ENCODE measurements at places on chromosomes 4 and X. TPM values are rescaled to one million over a fixed set of nuclear protein-coding genes. Genes with fewer than 3 reads are reported as not detected.

Gene RTL5
- total RNA-seq = 0.12 TPM

Gene CCDC149
- total RNA-seq = 8.3 TPM

Gene COMMD8
- 49.6 TPM for total RNA-seq

- no peak for DNase-seq
Observed at GRCh38 chr4:2044119-2044485, 15.0 kb upstream of the NAT8L start.

DNA sequence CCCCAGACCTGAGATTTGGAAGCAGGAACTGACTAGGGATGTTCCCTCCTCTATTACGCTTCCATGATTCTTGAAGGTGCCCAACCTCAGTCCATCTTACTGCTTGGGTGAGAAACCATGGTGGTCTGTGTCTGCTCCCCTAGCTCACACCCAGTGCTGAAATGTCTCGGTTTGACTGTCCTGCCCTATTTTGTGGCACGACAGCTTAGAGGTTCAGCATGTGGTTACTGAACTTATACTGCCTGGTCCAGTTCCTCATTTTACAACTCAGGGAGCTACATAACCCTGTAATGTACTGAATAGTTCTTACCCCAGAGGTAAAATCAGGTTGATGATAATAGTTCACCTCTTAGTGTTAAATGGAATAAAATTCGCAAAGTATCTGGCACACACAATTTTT lies 203.1 kb downstream of the RBM46 start:
- no peak for DNase-seq

Gene AREG
- not detected for total RNA-seq

Gene KDR
- 0.42 TPM for total RNA-seq

GRCh38 chrX:96183843-96184242 lies 500.8 kb upstream of the DIAPH2 start:
- DNase-seq = no peak

- no peak for DNase-seq
Observed at GRCh38 chrX:9917861-9918260, 49.3 kb upstream of the CLDN34 start.

- DNase-seq = no peak
Observed at GRCh38 chr4:8229331-8229975, 30.4 kb downstream of the SH3TC1 start.

Gene CTAG1B
- total RNA-seq = not detected

Gene DIPK2B
- not detected for total RNA-seq

DNA sequence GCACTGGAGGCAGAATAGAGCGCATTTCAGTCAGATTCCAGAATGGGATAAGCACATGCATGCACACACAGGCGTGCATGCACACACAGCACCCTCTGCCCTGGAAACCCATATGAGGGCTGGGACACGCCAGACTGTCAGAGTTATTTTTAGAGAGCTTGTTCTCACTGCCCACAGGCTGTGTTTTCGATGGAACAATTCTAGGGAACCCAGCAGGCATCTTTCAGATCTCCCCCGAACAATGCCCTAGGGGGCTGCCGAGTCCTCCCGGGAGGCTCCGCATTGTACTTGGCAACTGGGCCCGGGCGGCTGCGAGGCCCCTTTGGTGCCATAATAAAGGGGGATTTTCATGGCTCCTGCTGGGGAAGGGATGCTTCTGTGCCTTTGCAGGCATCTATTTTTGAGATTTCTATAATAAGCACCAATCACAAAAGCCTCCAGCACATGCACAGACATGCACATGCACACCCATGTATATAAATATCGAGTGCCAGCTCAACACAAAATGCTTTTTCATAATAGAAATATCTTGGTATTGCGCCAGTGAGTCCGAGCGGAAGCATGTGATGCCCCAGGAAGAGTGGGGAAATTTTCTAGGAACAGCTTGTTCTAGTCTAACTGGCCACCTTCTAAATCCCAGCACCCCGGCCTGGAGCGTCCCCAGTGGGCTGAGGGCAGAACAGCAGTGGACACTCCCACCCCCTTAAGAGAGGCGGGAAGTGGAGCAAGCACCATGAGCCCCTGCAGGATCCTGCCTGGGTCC lies 88.5 kb downstream of the PHKA2 start:
- no peak for DNase-seq

Gene ARMCX6
- total RNA-seq = 71.8 TPM

- DNase-seq = no peak
Observed at GRCh38 chrX:12089740-12090139, 48.5 kb upstream of the FRMPD4 start.

GRCh38 chr4:153232768-153233167 lies 28.5 kb downstream of the TRIM2 start:
- DNase-seq = peak; percentile 35

DNA sequence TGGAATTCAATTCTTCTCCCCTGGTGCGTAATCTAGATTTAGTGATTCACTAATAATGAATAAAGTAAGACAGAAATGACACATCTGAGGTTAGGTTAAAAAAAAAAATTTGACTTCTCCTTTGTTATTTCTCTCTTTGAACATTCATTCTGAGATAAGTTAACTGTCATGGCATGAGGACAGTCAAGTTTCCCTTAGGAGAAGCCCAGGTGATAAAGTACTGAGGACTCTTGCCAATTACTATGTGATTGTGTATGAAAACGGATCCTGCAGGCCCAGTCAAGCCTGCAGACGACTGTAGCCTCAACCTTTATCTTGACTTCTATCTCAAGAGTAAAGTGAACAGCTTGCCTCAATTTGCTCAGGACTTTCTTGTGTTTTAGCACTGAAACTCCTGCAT lies 293.2 kb downstream of the PRR32 start:
- no peak for DNase-seq

Gene DMRTC1B
- not detected for total RNA-seq

Gene SMR3B
- not detected for total RNA-seq

DNA sequence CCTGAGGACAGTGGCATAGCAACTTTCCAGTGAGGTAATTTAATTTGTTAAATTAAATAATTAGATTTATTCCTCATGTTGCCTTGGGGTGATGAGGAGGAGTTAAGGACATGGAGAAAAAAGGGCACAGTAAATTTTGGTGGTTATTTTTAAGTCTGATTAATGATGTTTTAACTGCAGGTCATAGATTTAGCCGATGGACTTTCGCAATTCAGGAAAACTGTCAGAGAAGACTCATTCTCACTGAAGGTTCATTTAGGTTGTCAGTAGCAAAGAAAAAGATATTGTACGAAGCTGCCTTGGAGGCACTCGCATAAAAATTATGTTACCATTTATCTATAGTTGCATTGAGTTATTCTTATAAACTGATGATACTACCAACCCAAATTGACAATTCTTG lies 164.2 kb upstream of the PITX2 start:
- DNase-seq = peak; percentile 70

- DNase-seq = peak; percentile 56
Observed at GRCh38 chr4:34733185-34733941, 1511.0 kb downstream of the ARAP2 start.

Gene GLUD2
- 0.47 TPM for total RNA-seq

Gene OTUD6A
- total RNA-seq = not detected

Gene FATE1
- total RNA-seq = 0.49 TPM

GRCh38 chr4:122765692-122766352 lies 33.3 kb downstream of the BBS12 start:
- DNase-seq = peak; percentile 91

Gene RBMXL3
- total RNA-seq = not detected

DNA sequence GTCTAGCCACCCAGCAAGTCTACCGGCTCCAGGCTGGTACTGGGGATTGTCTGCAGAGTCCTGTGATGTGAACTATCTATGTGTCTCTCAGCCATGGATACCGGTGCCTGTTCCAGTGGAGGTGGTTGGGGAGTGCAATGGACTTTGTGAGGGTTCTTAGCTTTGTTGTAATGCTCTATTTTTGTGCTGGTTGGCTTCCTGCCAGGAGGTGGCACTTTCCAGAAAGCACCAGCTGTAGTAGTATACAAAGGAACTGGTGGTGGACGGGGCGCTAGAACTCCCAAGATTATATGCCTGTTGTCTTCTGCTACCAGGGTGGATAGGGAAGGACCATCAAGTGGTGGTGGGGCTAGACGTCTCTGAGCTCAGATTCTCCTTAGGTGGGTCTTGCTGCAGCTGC lies 306.4 kb upstream of the POF1B start:
- no peak for DNase-seq

GRCh38 chr4:17030543-17030942 lies 132.1 kb upstream of the LDB2 start:
- DNase-seq = peak; percentile 95

Gene CD38
- 0.44 TPM for total RNA-seq

DNA sequence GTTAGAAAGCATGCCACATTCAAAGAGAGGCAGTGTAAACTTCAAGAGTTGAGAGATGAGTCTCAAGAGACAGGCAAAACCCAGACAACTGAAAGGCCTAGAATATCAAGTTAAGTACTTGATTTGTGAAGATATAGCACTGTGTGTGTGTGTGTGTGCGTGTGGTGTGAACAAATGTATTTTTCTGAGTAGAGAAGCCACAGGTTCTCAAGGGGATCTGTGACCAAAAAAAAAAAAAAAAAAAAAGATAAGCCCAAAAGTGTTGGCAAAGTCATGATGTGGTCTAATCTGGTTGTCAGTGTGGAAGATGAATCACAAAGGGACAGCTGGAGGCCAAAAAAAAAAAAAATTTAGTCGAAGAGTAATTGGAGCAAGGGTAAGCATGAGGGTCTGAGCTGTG lies 3.9 kb downstream of the RIPPLY1 start:
- peak; percentile 43 for DNase-seq

DNA sequence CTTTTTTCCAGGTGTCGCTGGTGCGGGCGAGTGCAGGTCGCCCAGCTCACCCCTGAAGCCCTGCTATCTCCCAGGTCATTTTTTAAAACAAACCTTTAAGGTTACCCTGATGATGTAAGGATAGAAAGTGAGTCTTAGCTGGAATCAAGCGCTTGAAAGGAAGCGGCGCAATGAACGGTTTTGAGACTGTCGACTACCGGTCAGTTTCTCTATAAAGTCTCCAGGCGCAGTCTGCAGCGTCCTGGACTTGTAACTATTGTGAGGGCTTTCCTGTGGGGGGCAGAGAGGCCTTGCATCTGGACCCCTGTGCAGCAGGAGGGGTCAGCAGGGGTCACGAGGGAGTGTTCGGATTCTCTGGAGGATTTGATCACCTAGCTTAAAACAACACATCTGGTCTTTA lies 1.6 kb downstream of the KIT start:
- DNase-seq = no peak

Gene LUZP4
- not detected for total RNA-seq

GRCh38 chrX:131565909-131566308 lies 22.0 kb downstream of the OR13H1 start:
- peak; percentile 44 for DNase-seq

GRCh38 chrX:69029771-69030170 lies 135.5 kb downstream of the PJA1 start:
- no peak for DNase-seq

DNA sequence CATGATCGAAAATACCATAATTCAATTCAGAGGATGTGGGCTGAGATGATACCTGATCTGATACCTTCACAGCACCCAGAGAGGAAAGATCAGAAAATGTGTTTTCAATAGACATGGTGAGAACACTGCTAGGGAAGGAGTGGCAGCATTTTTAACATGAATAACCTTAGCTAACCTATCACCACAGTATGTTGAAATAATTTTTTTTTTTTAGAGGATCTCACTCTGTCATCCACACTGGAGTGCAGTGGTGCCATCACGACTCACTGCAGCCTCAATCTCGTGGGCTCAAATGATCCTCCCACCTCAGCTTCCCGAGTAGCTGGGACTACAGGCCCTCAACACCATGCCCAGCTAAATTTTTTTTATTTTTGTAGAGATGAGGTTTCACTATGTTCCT lies 90.5 kb upstream of the RAPGEF2 start:
- DNase-seq = peak; percentile 41

DNA sequence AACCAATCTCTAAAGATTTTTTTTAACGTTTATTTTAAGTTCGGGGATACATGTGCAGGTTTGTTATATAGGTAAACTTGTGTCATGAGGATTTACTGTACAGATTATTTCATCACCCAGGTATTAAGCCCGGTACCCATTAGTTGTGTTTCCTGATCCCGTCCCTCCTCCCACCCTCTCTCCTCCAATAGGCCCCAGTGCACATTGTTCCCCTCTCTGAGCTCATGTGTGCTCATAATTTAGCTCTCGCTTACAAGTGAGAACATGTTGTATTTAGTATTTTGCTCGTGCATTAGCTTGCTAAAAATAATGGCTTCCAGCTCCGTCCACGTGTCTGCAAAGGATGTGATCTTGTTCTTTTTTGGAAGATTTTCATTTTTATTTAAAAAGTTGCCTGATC lies 2309.4 kb upstream of the AGA start:
- DNase-seq = no peak

Gene PABPC4L
- 1.9 TPM for total RNA-seq

DNA sequence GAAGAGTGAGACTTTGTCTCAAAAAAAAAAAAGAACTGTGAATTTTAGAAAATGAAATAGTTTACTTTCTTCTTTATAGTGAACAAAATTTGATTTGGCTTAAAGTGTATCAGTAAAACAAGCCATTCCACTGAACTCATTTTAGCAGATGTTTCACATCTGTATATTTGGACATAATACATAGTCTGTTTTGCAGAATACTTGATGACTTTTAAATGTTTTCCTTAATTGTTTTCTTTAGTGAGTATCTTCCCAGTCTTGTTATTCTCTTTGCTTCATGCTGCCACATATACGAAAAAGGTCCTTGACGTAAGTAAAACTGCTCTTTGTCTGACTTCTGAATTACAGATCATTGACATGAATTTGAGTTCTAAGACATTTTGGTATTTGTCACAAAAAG lies 8.3 kb downstream of the TMEM33 start:
- no peak for DNase-seq

Gene DUX4
- not detected for total RNA-seq

- DNase-seq = no peak
Observed at GRCh38 chr4:107210450-107211239, 174.5 kb upstream of the DKK2 start.

DNA sequence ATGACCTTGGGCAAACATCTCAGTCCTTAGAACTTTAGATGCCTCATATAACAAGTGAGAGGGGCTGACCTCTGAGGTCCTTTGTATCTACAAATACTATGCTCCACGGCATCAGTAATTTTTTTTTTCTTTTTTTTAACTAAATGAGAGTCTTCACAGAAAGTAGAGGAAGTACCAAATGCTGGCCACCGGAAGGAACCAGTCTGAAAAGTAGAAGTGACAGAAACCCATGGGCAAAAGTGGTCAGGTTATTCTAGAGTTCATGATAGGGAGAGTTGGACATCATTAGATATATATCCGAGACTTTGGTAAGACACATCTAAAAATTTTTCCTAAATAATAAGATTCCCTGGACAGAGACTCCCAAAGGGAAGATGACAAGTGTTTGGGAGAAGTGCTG lies 53.7 kb downstream of the COQ2 start:
- DNase-seq = no peak

DNA sequence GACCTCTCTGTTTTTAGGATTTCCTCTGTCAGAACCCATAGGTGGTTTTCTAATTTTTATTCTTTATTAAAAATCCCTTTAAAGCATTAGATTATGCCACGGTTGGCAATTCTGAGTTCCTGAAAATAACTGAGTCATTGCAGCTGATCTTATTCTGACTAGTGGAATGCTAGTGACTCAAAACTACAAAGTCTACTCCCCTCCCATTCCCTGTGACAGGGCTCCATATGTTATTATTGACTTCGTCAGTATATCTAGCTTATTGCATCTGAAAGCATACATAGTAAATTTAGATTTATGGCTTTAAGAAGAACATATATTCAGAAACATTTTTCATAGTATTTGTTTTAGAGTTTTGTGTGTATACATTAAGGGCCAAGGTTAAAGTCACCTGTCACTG lies 38.5 kb downstream of the HERC3 start:
- DNase-seq = peak; percentile 57

GRCh38 chr4:128862608-128863311 lies 53.3 kb downstream of the JADE1 start:
- DNase-seq = no peak
